ENCODE measurements at places on chromosomes 1 and 21.

DNA sequence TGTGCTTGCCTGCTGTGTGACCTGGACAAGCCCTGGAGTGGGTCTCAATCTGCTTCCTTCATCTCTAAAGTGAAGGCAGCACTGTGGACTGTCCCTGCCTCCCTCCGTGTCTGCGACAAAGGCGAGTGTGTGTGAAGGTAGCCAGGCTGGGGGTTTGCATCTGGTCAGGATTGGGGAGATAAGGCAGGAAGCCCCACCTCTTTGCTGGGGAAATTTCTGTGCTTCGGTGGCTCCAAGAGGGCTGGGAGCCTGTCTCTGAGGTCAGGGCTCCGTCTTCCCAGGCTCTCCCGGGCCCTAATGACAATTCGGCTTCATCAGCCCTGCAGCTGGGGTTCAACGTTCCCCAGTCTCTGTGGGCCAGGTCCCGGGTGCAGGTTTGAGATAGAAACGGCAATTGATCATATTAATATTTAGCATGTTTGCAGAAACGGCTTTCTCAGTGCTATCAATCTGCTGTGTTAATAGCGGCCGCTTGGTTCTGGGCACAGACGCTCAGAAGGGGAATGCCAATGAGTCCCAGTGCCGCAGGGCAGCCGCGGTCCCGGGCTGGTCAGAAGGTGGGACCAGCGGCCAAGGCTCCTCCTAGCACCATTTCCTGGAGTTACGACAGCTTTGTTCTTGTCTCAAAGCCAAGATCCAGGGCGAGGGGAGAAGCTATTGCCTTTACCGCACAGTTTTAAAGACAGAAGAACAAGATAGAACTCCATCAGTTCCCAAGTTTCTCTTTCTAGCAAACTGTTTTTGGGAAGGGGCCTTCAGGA is 105.7 kb downstream of the PRDM16 start:
- DNase-seq, result no peak

DNA sequence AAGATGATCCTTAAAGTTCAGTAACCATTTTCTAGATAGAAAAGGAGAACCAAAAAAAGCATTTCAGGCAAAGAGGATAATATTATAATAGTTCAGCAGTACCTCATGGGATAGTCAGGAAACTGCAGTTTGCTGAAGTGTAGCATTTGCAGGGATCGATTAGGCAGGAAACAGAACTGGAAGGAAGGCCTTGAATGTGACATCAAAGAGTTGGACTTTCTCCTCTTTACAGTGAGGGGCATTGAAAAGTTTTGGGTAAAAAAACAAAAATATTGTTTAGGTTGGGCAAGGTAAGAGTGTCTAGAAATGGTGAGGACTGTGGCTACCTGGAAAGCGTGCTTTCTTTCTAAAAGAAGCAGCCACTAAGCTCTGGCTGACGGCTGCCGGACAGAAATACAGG is 8.0 kb upstream of the IRF6 start:
- DNase-seq, result no peak

DNA sequence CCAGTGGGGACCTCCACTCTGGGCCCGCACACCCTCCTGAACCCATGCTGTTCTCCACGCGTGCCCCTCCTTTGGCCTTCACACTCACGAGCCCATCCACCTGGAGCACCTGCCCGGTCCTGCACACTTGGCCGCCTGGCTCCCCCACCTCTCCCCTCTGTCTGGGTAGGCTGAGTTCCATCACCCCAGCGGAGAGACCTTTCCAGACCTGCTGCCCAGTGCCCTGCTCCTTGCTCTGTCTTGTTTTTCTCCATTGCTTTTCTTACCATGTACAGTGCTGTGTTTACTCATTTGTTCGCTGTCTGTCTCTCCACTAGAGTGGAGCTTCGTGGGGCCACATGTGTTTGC is 351.0 kb upstream of the VAMP3 start:
- DNase-seq, result no peak

DNA sequence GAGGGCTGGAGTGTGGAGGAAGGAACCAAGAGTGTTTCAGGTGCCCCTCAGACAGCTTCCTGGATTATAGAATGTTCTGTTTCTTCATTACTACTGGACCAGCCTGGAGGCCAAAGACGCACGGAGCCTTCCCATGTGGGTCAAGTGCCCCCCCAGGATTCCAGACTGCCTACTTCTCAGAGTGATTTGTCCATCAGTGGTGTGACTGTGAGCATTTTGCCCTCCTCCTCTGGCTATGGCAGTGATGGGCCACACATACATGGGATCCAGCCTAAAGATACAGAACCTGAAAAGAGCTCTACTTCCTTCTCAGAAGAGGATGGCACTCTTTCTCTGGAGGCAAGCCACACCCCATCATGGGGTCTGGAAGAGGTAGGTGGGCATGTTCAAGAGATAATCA is 64.9 kb downstream of the MACF1 start:
- no peak for DNase-seq

- DNase-seq, result peak; percentile 90
Measured at GRCh38 chr1:205335692-205336091, 14.1 kb upstream of the NUAK2 start.

DNA sequence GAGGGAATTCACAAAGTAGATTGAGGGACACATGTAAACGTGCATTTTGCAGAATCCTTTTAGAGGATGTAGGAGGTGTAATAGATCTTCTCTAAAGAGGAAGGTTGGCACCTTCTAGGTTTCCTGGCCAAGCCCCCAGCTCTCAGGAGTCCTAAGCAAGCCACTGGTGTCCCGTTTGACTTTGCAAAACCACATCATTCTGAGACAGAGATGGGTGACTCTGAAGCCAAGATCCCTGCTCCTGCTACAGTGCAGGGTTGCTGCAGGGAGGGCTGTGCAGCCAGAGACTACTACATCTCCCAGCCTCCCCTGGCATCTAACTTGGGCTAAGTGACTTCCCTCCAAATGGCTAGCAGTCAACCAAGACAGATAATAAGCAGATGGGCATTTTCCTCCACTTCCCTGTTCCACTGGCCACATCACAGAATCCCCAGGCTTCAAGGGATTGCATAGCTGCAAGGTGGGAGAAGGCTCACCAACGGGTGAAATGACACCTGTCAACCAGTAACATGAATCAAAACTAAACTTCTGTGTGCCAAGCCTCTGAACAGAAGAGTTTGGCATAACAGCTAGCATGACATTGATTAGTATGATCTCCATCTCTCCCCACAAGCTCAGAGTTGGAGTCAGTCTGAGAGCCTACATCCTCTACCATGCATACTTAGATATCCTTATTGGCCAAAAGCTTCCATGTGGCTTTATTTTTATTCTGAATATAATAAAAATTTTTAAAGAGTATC is 129.6 kb upstream of the COA6 start:
- no peak for DNase-seq

DNA sequence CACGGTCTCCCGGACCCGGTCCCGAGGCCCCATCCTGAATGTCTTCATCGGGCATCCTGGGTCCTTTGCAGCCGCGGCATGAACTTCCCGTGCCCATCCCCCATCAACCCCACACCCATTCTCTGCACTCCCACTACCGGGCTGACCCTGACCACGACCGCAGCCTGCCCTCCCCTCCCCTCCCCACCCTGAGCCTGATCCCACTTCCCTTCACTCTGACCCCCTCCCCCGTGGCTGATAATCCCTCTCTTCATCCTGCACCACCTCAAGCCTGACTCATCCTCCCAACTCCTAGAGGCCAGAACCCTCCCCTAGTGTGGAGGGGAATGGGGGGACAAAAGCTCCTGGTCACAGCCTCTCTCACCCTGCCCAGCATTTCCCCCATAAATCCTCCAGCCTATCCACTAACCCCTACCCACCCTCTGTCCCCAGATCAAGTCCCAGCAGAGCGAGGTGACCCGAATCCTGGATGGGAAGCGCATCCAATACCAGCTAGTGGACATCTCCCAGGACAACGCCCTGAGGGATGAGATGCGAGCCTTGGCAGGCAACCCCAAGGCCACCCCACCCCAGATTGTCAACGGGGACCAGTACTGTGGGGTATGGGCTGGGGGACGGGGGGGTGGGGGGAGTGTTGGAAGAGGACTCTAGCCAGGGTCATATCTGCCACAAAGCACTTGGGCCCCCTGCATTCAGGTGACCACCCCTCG is 602 bp downstream of the SH3BGRL3 start:
- no peak for DNase-seq

- DNase-seq, result no peak
Measured at GRCh38 chr1:188706742-188707141, 1770.9 kb downstream of the BRINP3 start.

- DNase-seq, result no peak
Measured at GRCh38 chr1:112083487-112083886, 94.0 kb upstream of the KCND3 start.

GRCh38 chr21:34702341-34703170 is 33.8 kb downstream of the CLIC6 start:
- no peak for DNase-seq

GRCh38 chr1:2803931-2804627 is 2.6 kb upstream of the TTC34 start:
- DNase-seq, result no peak

DNA sequence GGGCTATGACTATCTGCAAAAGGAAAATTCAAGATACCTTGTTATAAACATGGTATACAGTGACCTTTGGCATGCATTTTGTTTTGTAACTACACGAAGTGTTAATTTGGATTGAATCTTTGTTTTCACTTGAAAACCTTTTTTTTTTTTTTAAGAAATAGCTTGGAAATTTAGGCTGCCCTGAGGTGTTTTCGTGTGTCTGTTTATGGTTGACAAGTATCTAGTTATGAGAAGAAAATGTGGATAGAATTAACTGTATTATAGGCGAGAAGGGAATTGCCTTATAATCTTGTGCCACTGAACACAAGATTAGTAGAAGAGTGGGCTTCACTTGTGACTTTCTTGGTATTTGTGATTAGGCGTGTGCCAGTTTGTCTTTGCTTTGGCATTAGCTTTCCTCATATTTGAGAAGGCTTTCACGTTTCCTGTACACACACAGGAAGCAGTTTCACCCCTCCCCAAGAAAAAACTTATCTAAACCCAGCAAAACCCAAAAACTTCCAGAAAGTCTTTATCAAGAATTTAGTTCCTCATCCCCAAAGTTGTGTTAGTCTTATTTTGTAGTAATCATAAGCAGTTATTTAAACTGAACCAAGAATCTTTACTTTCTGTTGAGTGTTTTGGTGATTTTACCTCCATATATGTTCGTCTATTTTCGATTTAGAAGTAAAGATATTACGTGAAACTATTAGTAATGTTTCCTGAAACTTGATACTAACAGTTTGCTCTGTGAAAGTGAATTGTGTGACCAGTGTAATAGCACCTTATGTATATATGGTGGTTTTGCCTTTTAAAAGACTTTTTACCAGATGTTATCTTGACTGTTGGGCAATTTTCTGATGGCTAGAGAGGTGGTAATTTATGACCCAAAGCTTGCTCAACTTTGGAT is 3.8 kb downstream of the DYRK1A start:
- DNase-seq, result no peak

DNA sequence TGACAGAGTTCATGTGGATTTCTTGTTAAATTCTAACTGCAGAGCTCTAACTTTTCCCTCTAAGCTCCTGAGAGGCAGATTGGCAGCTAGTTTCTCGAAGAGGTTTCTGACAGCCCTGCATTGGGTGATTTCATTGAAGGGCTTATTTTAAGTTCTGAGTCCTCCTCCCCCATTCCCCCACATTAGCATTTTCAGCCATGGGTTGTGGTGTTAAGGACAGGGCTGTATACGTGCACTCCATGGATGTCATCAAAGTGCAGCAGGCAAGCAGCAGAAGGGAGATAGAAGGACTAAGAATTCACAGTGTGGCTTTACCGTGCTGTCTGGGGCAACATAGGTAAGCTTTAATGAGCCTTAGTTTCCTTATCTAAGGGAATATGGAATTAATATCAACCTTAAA is 19.0 kb downstream of the CRYZ start:
- DNase-seq, result no peak

- DNase-seq, result no peak
Measured at GRCh38 chr1:41384579-41384978, 23.3 kb downstream of the FOXO6 start.

GRCh38 chr1:46643368-46643775 is 24.8 kb downstream of the ATPAF1 start:
- no peak for DNase-seq

GRCh38 chr1:185598332-185598731 is 135.9 kb upstream of the HMCN1 start:
- DNase-seq, result no peak

DNA sequence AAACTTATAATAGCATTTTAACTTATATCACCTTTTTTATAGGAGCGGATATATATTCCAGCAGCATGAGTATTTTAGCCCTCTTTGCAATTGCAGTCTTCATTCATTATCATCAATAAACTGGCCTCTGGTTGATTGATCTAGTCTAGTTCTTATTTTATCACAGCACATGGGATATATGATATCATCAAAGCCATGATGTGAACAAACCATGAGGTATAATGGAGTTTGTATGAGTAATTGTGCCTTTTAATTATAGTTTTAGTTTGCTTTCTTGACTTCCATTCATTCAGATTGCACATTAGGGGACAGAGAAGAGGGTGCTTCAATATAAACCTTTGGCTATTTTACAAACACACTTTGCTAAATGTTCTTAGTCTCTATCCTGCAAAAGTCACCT is 3.5 kb upstream of the UBR4 start:
- DNase-seq, result no peak

Measured in H7 (cell line).